ENCODE measurements at places on chromosomes 16 and 17. TPM values are rescaled to one million over a fixed set of nuclear protein-coding genes. Genes with fewer than 3 reads are reported as not detected.

GRCh38 chr16:69513180-69513966 is 52.4 kb upstream of the NFAT5 start:
- no peaks in the 10 kb centered on the region for H3K27me3 ChIP-seq
- no peak overlapping the region for H3K4me3 ChIP-seq
- DNase-seq = peak; percentile 47
- peaks cover 26% of the 10 kb centered on the region for H3K4me1 ChIP-seq
- H3K36me3 ChIP-seq = no peaks in the 10 kb centered on the region

DNA sequence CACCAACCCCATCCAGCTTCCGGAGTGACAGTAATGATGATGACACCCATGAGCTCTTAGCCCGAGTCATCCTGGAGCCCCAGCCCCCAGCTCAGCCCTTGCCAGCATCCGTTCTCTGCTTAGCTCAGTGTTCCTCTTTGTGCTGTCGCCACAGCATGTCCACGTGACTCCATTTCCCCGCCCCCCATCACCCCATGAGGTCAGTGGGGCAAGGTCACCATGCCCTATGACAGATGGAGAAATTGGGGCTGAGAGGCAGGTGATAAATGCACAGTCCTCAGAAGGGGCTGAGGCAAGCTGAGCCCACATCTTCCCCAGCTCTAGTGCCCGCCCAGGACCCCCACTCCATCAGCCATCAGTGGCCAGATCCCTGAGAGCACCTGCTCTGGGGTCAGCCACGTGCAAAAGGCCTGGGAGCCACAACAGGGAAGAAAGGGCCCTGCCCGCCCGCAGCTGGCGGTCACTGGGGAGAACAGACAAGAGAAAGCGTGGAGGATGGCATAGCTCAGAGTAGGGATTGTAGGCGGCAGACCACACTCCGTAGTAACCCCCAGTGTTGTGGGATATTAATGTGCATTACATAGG is 17.1 kb downstream of the ITGB4 start:
- no peaks in the 10 kb centered on the region for H3K36me3 ChIP-seq
- no peak overlapping the region for H3K4me3 ChIP-seq
- no peak overlapping the region for H3K27ac ChIP-seq
- H3K4me1 ChIP-seq = no peaks in the 10 kb centered on the region
- DNase-seq = no peak

- H3K27ac ChIP-seq = no peak overlapping the region
- peaks cover 67% of the 10 kb centered on the region for H3K4me1 ChIP-seq
- peaks cover 33% of the 10 kb centered on the region for H3K36me3 ChIP-seq
Observed at GRCh38 chr17:44012391-44012790, 2.4 kb downstream of the TMEM101 start.

GRCh38 chr17:10089196-10089804 is 109.1 kb downstream of the GAS7 start:
- H3K27ac ChIP-seq = no peak overlapping the region
- peaks cover 7% of the 10 kb centered on the region for H3K4me1 ChIP-seq
- no peaks in the 10 kb centered on the region for H3K36me3 ChIP-seq
- H3K4me3 ChIP-seq = no peak overlapping the region

DNA sequence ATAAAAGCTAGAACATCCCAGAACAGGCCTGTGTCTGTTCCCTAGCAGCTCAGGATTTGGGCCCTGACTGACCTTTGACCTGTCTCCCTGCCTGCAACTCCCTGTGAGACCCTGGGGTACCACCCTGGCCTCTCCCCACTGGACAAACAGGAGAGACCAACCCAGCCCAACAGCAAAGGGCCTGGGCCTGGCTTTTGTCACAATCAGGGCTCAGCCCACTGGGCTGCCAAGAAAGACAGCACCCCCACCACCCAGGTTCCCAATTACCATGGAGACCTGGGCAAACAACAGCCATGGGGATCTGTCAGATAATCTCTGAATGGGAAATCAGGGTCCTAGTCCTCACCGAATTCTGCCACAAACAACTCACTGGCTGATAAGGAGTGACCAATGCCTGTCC is 11.1 kb downstream of the PLLP start:
- H3K4me1 ChIP-seq = peaks cover 17% of the 10 kb centered on the region
- no peak for DNase-seq
- no peak overlapping the region for H3K4me3 ChIP-seq
- H3K36me3 ChIP-seq = no peaks in the 10 kb centered on the region

DNA sequence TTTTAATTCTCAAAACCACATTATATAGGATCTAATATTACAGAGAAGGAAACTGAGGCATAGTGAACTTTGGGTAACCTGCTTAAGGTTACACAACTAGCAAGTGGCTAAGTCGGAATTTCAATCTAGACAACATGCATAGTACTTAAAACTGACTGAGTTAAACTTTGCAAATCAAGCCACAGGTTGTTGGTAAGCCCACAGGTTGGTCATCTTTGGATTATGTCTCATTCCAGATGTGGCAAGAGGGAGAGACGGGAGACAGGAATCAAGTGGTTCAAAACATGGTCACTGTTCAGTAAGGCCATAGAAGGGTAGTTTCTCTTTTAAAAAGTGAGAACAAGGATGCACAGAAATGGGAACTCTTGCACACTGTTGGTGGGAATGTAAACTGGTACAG is 57.1 kb downstream of the MYO1D start:
- DNase-seq = no peak
- no peak overlapping the region for H3K4me3 ChIP-seq
- peaks cover 28% of the 10 kb centered on the region for H3K27me3 ChIP-seq
- H3K27ac ChIP-seq = no peak overlapping the region

- H3K36me3 ChIP-seq = no peaks in the 10 kb centered on the region
- H3K4me1 ChIP-seq = peaks cover under 1% of the 10 kb centered on the region
- H3K27ac ChIP-seq = no peak overlapping the region
- no peak for DNase-seq
Observed at GRCh38 chr17:72438783-72439182, 318.0 kb downstream of the SOX9 start.

GRCh38 chr17:76940738-76941350 is 72.6 kb downstream of the MGAT5B start:
- no peak for DNase-seq
- peaks cover 72% of the 10 kb centered on the region for H3K36me3 ChIP-seq
- no peaks in the 10 kb centered on the region for H3K27me3 ChIP-seq
- no peak overlapping the region for H3K4me3 ChIP-seq

DNA sequence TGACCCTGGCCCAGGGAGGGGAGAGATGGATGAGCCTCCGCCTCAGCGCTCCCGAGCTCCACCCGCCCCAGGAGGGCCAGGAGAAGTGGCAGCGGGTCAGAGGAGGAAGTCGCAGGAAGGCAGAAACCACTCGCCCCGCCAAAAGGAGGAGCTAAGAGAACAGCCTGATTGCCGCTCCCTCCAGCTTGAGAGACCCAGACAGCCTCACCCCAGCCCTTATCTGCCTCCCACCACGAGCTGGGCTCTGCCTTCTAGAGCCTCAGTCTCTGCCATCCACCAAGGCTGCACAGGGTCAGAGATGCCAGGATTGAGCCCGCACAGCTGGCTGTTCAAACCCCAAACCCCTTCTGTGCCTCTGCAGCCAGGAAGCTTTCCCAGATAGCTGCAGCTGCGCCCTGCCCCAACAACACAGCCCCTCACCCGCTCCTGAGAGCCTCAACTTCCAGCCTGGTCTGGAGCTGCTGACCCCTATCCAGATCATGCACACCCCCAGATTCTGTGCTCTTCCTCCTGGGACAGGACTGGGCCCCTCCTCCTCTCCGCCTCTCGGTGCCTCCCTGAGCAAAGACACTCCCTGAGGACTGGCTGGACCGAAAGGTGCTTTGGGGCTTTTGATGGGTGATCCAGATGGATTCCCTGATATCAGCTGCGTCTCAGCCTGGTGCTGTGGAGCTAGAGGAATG is 1.0 kb upstream of the ATP2A3 start:
- H3K4me3 ChIP-seq = peak overlapping the region; percentile 44
- no peak overlapping the region for H3K27ac ChIP-seq
- DNase-seq = peak; percentile 12
- no peaks in the 10 kb centered on the region for H3K36me3 ChIP-seq

DNA sequence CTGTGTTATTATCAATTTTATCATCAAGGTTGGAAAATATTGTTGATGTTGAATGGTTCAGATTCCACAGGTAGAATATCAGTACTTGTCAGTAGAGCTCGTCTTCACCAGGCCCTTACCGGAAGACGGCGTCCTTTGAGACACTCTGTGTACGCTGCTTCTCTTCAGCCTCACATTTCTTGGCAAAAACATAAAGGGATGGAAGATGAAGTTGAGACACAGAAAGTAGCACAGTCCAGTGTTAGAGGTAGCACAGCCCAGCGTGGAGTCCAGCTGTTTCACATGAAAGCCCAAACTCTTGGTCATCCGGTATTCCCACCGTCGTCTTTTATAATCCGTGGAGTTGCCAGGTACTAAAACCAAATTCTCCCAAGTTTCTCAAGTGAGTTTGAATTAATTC is 30.4 kb downstream of the ATP2C2 start:
- H3K4me3 ChIP-seq = no peak overlapping the region
- H3K27ac ChIP-seq = no peak overlapping the region
- no peaks in the 10 kb centered on the region for H3K36me3 ChIP-seq
- peaks cover 17% of the 10 kb centered on the region for H3K27me3 ChIP-seq
- no peak for DNase-seq

CLEC3A gene
- total RNA-seq = not detected

LRRC46 gene
- total RNA-seq = not detected

CD7 gene
- total RNA-seq = not detected

QRICH2 gene
- 4.7 TPM for total RNA-seq

C17orf50 gene
- total RNA-seq = not detected

TBC1D26 gene
- not detected for total RNA-seq

TP53TG3F gene
- total RNA-seq = not detected

KRTAP4-9 gene
- total RNA-seq = not detected
